ENCODE measurements at places on chromosomes 2 and 18. TPM values are rescaled to one million over a fixed set of nuclear protein-coding genes. Genes with fewer than 3 reads are reported as not detected.

YPEL5 gene
- total RNA-seq, result 27.4 TPM

DNA sequence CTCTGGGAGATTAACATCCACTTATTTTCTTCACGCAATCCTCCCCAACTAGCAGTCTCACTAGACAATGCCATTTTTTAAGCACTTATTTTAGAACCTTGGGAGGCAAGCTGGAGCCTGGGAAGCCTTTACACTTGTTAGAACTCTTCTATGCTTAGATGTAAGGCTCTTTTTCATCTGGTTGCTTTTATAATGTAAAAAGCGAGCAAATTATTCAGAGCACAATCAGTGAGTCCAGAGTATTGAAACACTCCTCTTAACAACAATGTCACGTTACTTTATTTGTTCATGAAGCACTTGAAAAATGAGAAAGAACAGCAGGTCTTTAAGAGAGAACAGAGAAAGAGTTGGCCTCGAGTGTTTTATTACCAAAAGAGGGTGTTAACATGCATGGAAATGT, 84.1 kb upstream of the SLC8A1 start:
- H3K36me3 ChIP-seq, result no peaks in the 10 kb centered on the region
- no peak overlapping the region for H3K27ac ChIP-seq
- H3K4me1 ChIP-seq, result no peaks in the 10 kb centered on the region
- DNase-seq, result no peak
- H3K4me3 ChIP-seq, result no peak overlapping the region
- H3K27me3 ChIP-seq, result no peaks in the 10 kb centered on the region

DNA sequence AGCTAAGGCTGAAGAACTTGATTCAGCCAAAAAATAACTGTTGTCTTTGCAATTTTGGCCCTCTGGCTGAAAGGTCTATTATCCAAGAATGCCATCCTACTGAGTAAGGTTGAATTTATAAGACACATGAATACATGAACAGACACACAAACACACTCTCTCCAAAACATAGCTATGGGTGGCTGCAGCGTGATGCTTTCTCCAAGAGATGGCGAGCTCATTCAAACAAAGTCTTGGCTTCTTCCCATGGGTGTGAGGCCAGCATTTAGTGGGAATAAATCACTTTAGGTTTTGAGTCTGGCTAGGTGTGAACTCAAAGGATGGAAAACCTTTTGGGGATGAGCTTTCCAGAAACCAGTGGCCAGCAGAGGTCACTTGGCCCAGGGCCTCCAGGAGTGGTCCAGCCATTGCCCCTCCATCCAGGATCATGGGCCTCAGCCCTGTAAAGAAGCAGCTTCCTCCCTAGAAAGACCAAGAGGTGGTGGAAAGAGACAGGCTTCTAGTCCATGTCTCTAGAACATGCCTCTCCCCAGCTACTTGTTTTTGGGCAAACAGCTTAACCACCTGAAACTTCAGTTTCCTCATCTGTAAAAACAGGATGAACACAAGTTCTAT, 11.0 kb upstream of the OSR1 start:
- no peak overlapping the region for H3K27ac ChIP-seq
- DNase-seq, result peak; percentile 38
- H3K36me3 ChIP-seq, result no peaks in the 10 kb centered on the region
- H3K27me3 ChIP-seq, result peaks cover 36% of the 10 kb centered on the region
- H3K4me3 ChIP-seq, result no peak overlapping the region
- H3K4me1 ChIP-seq, result no peaks in the 10 kb centered on the region

DNA sequence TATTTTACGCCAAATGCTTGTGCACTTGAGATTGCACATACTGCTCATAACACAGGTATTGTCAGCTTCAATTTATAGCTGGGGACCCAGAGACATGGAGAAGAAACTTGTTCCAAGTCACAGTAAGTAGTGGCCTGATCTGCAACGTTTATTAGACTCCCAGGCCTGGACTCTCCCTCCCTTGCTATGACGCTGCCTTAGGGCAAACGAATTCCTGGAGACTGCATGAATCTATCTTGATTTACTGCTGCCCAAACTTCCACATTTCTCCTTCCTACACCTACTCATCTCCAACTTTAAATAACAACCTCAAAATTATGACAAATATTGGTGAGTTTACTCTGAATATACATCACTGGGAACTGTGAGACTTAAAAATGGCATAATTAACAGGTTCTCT, 145.1 kb upstream of the CCDC195 start:
- no peaks in the 10 kb centered on the region for H3K36me3 ChIP-seq
- no peaks in the 10 kb centered on the region for H3K4me1 ChIP-seq
- no peak for DNase-seq
- H3K4me3 ChIP-seq, result no peak overlapping the region
- H3K27me3 ChIP-seq, result no peaks in the 10 kb centered on the region
- no peak overlapping the region for H3K27ac ChIP-seq

DNA sequence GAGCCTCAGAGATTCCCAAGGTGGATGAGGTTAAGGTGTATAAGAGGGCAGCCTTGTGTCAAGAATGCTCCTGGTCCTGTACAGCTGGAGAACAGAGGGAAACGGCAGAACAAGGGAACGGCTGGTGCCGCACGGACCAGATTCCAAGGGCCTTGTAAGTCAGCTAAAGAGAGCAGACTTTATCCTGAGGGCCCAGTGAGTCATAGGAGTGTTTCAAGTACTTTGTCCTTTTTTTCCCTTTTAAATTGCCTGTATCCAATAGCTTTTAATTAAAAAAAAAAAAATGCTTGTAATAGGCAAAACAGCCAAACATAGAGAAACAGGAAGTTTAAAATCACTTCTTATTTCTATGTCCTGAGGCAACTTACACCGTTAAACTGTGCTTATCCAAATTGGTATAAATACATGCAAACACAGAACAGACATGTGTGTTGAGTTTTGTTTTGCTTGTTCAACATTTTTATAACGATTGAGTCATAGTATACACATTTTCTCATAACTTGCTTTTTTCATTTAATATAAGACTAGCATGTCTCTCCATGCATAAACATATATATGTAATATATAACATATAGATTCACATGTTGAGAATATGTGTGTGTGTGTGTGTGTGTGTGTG, 42.1 kb upstream of the EVA1A start:
- no peaks in the 10 kb centered on the region for H3K36me3 ChIP-seq
- H3K4me3 ChIP-seq, result no peak overlapping the region
- DNase-seq, result no peak
- peaks cover 48% of the 10 kb centered on the region for H3K27me3 ChIP-seq
- no peak overlapping the region for H3K27ac ChIP-seq

DNA sequence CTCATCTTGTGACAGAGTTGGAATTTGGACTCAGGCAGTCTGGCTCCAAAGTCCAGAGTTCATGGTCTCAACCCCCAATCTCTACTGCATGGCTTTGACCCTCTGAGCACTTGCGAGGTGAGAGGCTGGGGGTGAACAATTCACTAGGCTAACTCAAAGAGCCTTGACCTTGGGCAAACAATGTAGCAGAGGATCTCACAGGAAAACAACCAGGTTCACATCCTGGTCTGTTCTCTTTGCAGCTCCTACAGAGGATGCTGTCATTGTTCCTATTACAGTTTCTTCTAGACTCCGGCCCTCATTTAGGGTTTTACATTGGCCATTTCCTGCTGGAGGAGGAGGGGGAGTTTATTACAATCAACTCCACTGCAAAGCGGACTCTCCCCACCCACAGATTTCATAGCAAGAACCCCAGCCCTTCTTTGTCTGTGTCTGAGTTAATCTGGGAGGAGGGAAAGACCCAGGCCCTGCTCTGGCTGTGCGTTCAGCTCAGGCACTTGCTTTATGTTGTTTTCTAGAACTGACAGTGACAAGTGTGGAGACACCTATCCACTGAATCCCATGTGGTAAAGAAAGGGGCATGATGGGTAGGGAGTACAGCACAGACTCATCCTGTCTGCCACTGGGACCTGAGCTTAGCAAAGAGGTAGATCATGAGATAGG, 101.6 kb downstream of the LBH start:
- no peaks in the 10 kb centered on the region for H3K36me3 ChIP-seq
- no peak for DNase-seq
- peaks cover 24% of the 10 kb centered on the region for H3K27me3 ChIP-seq
- H3K27ac ChIP-seq, result no peak overlapping the region

Data from Calu3 (cell line).